Right lung (tissue), 10 donors: ENCODE measurements at places on chromosomes 7 and 10. TPM values are rescaled to one million over a fixed set of nuclear protein-coding genes. Genes with fewer than 3 reads are reported as not detected.

Gene GDF2
- 0.13 TPM for polyA plus RNA-seq

GRCh38 chr10:63744060-63744941 lies 223.1 kb downstream of the REEP3 start:
- DNase-seq: no peak

GRCh38 chr10:100803492-100803891 lies 58.1 kb downstream of the PAX2 start:
- DNase-seq: no peak

DNA sequence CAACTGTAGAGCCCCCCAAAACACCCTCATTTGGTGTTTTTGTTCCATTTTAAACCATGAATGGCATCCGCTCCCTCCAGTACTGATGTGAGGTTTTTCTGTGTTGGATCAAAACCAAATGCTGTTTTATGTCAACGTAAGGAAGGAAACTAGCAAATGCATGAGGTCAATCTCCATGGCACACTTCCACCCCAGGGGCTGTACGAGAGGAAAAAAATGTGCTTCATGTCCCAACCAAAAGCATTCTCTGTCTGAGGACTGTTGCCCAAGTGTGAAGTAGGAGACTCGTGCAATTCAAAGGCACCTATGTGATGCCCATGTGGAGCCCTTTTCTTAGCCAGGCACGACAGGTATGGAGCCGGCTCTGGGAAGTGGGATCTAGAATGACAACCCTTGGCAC lies 180.3 kb upstream of the MKI67 start:
- DNase-seq: no peak

Gene HKDC1
- polyA plus RNA-seq: 5.5 TPM

Gene CCDC172
- not detected for polyA plus RNA-seq
